Type B pancreatic cell (in vitro differentiated cells): ENCODE measurements at places on chromosomes 1 and 21. TPM values are rescaled to one million over a fixed set of nuclear protein-coding genes. Genes with fewer than 3 reads are reported as not detected.

Gene LENEP
- 0.52 and 1.1 TPM in 2 replicates for total RNA-seq

Gene SLAMF7
- total RNA-seq, result 0.45 and 0.48 TPM in 2 replicates

Gene CTSE
- total RNA-seq, result 28.6 and 42.0 TPM in 2 replicates

Gene OTUD7B
- total RNA-seq, result 31.6 and 35.9 TPM in 2 replicates

Gene SLC30A1
- total RNA-seq, result 21.8 and 46.2 TPM in 2 replicates

Gene USH2A
- total RNA-seq, result 0.22 and 0.33 TPM in 2 replicates

Gene SF3B4
- total RNA-seq, result 60.8 and 72.2 TPM in 2 replicates

Gene SEC22B
- 24.3 and 30.0 TPM in 2 replicates for total RNA-seq

Gene IFI44
- total RNA-seq, result 3.8 and 4.8 TPM in 2 replicates

Gene DENND4B
- total RNA-seq, result 43.0 and 70.7 TPM in 2 replicates

Gene SLC22A15
- total RNA-seq, result 3.4 and 3.9 TPM in 2 replicates

Gene PIGR
- total RNA-seq, result 16.9 and 30.1 TPM in 2 replicates

Gene OR2T29
- total RNA-seq, result not detected in 2 replicates

Gene KRTAP19-1
- total RNA-seq, result 1.0 and 1.1 TPM in 2 replicates

Gene CSRP1
- total RNA-seq, result 7.3 and 139 TPM in 2 replicates

Gene AQP10
- total RNA-seq, result 0.12 and 0.27 TPM in 2 replicates

Gene CAMTA1
- total RNA-seq, result 76.3 and 82.5 TPM in 2 replicates

Gene PIK3C2B
- 55.1 and 77.5 TPM in 2 replicates for total RNA-seq

Gene S100A2
- 0.75 and 2.4 TPM in 2 replicates for total RNA-seq

Gene WNT3A
- 0.21 and 6.4 TPM in 2 replicates for total RNA-seq

Gene NEK2
- 15.2 and 23.4 TPM in 2 replicates for total RNA-seq

Gene SPRR3
- 155 and 164 TPM in 2 replicates for total RNA-seq

Gene TMPRSS3
- 0.74 and 1.3 TPM in 2 replicates for total RNA-seq

Gene SELP
- total RNA-seq, result 0.31 TPM in 1 of 2 replicates, not detected in the other

Gene PLA2G4A
- total RNA-seq, result 2.8 and 2.9 TPM in 2 replicates

Gene FTCD
- total RNA-seq, result 26.9 and 45.0 TPM in 2 replicates

Gene AGO3
- total RNA-seq, result 20.1 and 30.6 TPM in 2 replicates

Gene RNF186
- total RNA-seq, result 1.3 and 1.9 TPM in 2 replicates

Gene CCDC181
- 0.90 and 3.5 TPM in 2 replicates for total RNA-seq

Gene AIM2
- 0.40 and 1.0 TPM in 2 replicates for total RNA-seq

Gene NPR1
- 2.2 and 2.4 TPM in 2 replicates for total RNA-seq

Gene WNT9A
- 3.0 and 4.3 TPM in 2 replicates for total RNA-seq

Gene ERO1B
- total RNA-seq, result 33.0 and 43.5 TPM in 2 replicates

Gene TOR1AIP1
- 22.7 and 25.8 TPM in 2 replicates for total RNA-seq

Gene LRRC53
- not detected in 2 replicates for total RNA-seq

Gene FCER1A
- not detected in 2 replicates for total RNA-seq

Gene F13B
- total RNA-seq, result 0.48 and 0.93 TPM in 2 replicates

Gene MYBPH
- total RNA-seq, result 1.6 TPM in 1 of 2 replicates, not detected in the other

Gene KDF1
- total RNA-seq, result 12.2 and 26.9 TPM in 2 replicates

Gene BGLAP
- 0.64 and 3.1 TPM in 2 replicates for total RNA-seq

Gene PADI1
- 21.2 and 35.5 TPM in 2 replicates for total RNA-seq

Gene GJB4
- total RNA-seq, result 0.48 and 0.50 TPM in 2 replicates

Gene IFI16
- total RNA-seq, result 10.6 and 20.9 TPM in 2 replicates

Gene NHLH1
- total RNA-seq, result 0.48 and 2.2 TPM in 2 replicates

Gene LCE3D
- total RNA-seq, result not detected in 2 replicates

Gene CD52
- 0.75 and 0.93 TPM in 2 replicates for total RNA-seq

Gene PLA2G2C
- total RNA-seq, result not detected in 2 replicates

Gene LMX1A
- total RNA-seq, result 13.5 and 34.4 TPM in 2 replicates

Gene KCNJ15
- total RNA-seq, result 3.9 and 4.9 TPM in 2 replicates

Gene KRTAP12-1
- not detected in 2 replicates for total RNA-seq

Gene RGS5
- total RNA-seq, result 9.1 and 70.0 TPM in 2 replicates

Gene S100A14
- 139 and 266 TPM in 2 replicates for total RNA-seq

Gene OR2L2
- total RNA-seq, result 0.07 and 0.14 TPM in 2 replicates

Gene SPRR2A
- total RNA-seq, result 0.75 and 2.3 TPM in 2 replicates

Gene LCE1C
- total RNA-seq, result not detected in 2 replicates

Gene KMO
- 0.17 and 1.1 TPM in 2 replicates for total RNA-seq

Gene IL12RB2
- total RNA-seq, result 0.46 and 0.69 TPM in 2 replicates

Gene AMY1C
- not detected in 2 replicates for total RNA-seq

Gene SV2A
- total RNA-seq, result 5.4 and 16.2 TPM in 2 replicates

Gene AADACL3
- not detected in 2 replicates for total RNA-seq
